Stimulated activated CD4-positive, alpha-beta T cell treated with anti-CD3 and anti-CD28 coated beads, Interleukin-15, amount 100 ng/mL, for 1 hour (primary cell): ENCODE measurements at places on chromosomes 12 and 14.

DNA sequence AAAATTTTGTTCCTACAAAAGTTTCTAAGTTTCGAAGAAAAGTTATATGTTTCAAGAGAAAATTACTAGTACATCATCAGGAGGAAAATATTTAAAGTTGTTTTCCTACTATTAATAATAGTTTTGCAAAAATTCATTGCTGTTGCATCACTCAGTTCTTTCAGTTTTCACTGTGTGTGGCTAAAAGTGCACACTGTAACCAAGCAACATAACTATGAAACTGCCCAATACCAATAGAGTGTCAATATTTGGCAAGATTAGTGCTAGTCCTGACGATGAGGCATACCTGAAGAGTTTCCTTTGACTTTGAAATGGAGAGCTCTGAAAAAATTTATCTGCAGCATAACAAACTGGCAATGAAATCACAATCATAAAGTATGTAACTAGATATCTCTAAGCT is 194.3 kb downstream of the CPNE8 start:
- DNase-seq, result no peak

DNA sequence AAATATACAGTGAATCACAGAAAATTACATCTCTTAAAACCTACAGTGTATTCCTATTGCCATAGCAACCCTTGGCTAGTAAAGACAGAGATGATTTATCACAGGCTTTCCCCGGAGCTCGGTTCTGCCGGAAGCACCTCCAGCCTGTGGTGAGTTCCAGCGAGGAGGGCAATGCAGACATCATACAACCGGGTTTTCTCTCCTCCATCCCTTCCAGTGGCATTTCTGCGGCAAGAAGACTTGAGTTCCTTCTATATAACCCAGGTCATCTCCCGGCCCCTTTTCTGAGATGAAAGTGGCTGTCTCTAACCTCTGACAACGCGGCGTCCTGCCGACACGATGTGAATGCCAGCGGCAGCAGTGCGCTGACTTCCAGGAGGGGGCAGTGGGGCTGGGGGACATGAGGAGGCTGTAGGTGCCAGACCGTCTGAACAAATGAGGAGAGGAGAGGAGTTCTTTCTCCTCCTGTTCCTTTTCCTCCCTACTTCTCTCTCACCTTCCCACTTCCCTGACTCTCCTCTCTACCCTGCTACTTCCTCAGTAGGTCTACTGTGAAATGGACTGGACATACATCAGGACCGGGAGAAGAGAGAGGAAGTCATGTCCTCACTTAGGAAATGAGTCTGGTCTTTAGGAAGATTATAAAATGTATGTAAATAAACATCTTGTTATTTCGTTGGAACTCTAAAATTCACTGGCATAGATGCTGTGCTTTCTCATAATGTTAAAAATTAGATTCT is 68.6 kb upstream of the MAX start:
- DNase-seq, result no peak

- DNase-seq, result no peak
Observed at GRCh38 chr14:87952307-87953094, 40.5 kb downstream of the GALC start.

GRCh38 chr12:58268069-58268468 is 326.7 kb downstream of the ATP23 start:
- no peak for DNase-seq

GRCh38 chr14:75084513-75084912 is 15.1 kb downstream of the ZC2HC1C start:
- DNase-seq, result no peak

DNA sequence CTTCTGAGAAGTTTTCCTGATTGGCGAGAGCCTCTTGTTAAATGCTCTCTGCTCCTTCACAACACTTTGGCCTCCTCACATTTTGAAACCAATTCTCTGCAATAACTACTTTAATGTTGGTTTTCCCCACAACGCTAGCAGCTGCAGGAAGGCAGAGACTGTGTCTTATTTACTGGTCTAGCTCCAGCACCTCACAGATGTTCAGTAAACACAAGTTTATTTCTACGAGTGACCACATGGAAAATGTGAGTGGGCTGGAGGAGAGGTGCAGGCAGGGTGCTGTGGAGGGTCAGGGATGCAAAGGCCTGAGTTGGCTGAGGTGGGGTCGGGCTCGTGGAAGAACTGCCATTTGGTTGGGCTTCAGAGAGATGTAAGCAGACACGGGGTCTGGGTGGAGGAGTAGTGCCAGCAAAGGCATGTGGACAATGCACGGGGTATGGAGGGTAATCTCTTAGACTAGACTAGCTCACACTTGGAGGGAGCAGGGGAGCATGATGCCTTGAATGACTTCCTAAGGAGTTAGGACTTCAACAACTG is 117.4 kb upstream of the RTL1 start:
- DNase-seq, result no peak

- no peak for DNase-seq
Observed at GRCh38 chr12:9134981-9135628, 19.4 kb upstream of the A2M start.

GRCh38 chr12:68557011-68557730 is 53.5 kb upstream of the RAP1B start:
- no peak for DNase-seq

DNA sequence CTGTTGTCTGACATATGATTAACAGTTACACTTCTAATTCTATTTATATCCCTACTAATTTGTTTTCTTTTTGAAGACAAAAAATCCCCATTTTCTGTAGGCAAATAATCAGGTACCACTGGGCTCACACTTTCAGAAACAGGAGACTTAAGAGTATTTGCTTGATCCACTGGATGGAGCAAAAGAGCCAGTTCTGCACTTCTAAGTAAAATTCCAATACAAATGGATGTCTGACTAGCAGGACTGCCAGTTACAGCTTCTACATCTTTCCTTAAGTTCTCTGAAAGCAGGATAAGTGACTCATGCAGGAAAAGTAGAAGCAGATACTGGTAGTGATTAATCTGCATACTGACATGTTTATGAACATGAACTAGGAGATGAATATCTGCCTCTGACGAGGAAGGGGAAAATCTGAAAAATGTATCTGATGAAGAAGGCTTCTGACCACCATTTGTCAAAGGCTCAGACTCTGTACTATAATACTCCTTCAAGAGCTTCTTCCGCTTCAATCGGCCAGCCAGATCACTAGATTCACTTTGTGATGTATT is 73.8 kb upstream of the ANKS1B start:
- DNase-seq, result no peak

- DNase-seq, result no peak
Observed at GRCh38 chr12:120960657-120961056, 17.7 kb upstream of the HNF1A start.

DNA sequence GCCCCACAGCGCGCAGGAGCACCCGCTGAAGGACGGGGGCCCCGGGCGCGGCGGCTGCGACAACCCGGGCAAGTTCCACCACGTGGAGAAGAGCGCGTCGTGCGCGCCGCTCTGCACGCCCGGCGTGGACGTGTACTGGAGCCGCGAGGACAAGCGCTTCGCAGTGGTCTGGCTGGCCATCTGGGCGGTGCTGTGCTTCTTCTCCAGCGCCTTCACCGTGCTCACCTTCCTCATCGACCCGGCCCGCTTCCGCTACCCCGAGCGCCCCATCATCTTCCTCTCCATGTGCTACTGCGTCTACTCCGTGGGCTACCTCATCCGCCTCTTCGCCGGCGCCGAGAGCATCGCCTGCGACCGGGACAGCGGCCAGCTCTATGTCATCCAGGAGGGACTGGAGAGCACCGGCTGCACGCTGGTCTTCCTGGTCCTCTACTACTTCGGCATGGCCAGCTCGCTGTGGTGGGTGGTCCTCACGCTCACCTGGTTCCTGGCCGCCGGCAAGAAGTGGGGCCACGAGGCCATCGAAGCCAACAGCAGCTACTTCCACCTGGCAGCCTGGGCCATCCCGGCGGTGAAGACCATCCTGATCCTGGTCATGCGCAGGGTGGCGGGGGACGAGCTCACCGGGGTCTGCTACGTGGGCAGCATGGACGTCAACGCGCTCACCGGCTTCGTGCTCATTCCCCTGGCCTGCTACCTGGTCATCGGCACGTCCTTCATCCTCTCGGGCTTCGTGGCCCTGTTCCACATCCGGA is 1.4 kb downstream of the FZD10 start:
- DNase-seq, result no peak

GRCh38 chr14:71651228-71651627 is 281.0 kb upstream of the RGS6 start:
- DNase-seq, result no peak

GRCh38 chr14:32197919-32198318 is 3.9 kb upstream of the RNU6-7 start:
- no peak for DNase-seq

- no peak for DNase-seq
Observed at GRCh38 chr14:100128688-100129087, 30.8 kb downstream of the DEGS2 start.

DNA sequence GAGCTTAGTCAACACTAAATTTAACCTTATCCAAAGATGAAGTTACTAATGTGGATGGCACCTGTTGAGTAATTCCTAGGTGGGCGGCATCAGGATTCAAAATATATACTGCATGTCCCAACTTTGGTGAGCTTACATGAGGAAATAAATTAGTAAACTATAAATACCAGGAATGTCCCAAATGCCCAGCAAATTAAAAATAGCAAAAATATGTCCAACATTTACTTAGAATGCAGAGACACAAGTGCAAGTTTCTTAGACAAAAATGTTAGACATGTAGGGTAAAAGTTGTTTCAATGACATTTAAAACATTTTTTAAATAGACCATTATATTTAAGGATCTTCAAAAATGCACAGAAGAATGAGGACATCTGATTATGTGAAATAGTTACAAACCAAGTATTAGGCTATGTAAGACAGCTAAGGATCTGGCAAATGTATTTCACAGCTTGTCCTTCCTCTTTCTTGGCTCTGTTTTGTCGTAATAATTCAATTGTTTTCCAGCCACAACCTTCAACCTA is 115.9 kb downstream of the NAV3 start:
- no peak for DNase-seq

- DNase-seq, result no peak
Observed at GRCh38 chr12:12190087-12190809, 76.6 kb downstream of the LRP6 start.

- no peak for DNase-seq
Observed at GRCh38 chr14:33793398-33794110, 157.3 kb downstream of the EGLN3 start.

- no peak for DNase-seq
Observed at GRCh38 chr12:101939306-101939705, 61.9 kb downstream of the DRAM1 start.

GRCh38 chr14:105324080-105324778 is 9.7 kb downstream of the PACS2 start:
- no peak for DNase-seq

GRCh38 chr12:533718-534117 is 74.0 kb downstream of the B4GALNT3 start:
- no peak for DNase-seq

GRCh38 chr14:104116288-104116755 is 22.1 kb upstream of the KIF26A start:
- no peak for DNase-seq

- no peak for DNase-seq
Observed at GRCh38 chr14:96752594-96752993, 44.6 kb upstream of the VRK1 start.

DNA sequence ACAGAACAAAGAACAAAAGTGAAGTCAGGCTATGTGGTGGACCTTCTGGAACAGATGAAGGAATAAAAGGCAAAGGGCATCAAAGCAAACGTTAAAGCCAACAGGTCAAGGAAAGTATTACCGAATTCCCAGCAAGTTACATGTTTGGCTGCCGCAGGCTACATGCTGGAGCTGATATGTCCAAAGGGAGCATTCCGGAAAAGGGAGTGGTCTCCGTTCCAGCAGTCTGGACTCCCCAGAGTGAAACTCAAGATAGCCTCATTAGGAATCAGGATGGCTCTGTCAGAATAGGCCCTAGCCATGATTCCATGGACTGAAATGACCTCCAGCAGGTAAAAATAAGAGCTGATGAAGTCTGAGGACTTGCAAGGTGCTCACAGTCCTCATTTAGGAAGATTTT is 379.8 kb upstream of the PRICKLE1 start:
- no peak for DNase-seq

GRCh38 chr14:102903889-102904512 is 18.5 kb upstream of the AMN start:
- no peak for DNase-seq

GRCh38 chr12:66032739-66033138 is 97.8 kb downstream of the LLPH start:
- no peak for DNase-seq
